Activated CD8-positive, alpha-beta memory T cell treated with anti-CD3 and anti-CD28 coated beads for 1 hour (primary cell): ENCODE measurements at places on chromosomes 7 and 10.

DNA sequence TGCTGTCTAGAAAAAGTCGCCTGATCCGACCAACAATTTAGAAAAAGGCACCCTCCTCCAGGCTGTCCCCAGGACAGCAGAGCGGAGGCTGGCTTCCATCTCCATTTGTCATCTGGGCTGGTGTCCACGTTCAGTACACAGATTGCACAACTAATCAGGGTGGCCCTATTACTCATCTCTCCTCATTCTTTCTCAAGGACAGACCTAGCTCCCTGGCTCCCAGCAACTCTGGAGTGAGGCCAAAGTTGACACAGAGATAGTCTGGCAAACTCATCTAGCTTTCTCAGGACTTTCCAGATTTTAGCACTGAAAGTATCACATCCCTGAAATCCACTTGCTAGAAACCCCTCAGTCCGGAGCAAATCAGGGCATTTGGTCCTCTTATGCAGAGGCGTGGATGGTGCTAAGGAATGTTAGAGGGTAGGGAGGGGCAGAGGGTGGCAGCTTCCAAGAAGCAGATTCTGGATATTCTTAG, 75.1 kb downstream of the DNAH11 start:
- DNase-seq, result no peak

DNA sequence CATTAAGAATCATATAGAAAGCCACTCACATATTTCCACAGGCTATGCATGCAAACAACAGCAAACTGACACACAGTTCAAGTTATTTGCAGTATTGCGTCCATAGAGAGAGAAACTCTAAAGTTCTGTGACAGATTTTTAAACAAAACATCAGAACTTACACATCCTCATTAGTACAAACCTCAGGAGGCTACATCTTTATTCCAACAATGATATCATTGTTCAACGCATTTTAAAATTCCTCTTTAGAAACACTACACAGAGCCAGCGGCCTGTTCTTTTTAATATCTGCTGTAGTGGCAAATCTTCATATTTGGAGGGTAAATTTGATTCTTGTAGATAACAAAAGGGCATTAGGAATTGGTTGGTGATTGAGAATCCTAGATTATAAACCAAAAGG, 55.9 kb upstream of the NFE2L3 start:
- DNase-seq, result no peak

DNA sequence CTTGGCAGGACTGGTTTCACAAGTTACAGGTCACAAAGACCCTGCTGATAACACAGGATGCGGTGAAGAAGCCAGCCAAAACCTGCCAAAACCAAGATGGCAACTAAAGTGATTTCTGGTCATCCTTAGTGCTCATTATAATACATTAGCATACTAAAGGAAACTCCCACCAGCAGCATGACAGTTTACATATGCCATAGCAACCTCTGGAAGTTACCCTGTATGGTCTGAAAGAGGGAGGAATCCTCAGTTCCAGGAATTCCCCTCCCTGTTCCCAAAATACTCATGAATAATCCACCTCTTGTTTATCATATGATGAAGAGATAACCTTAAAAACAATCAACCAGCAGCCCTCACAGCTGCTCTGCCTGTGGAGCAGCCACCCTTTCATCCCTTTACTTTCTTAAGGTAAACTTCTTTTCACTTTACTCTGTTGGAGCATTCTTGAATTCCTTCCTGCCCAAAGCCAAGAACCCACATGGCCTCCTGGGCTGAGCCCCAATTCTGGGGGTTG, 21.9 kb downstream of the DPY19L1 start:
- DNase-seq, result no peak

GRCh38 chr10:69360485-69361302, 56.0 kb downstream of the TACR2 start:
- no peak for DNase-seq

DNA sequence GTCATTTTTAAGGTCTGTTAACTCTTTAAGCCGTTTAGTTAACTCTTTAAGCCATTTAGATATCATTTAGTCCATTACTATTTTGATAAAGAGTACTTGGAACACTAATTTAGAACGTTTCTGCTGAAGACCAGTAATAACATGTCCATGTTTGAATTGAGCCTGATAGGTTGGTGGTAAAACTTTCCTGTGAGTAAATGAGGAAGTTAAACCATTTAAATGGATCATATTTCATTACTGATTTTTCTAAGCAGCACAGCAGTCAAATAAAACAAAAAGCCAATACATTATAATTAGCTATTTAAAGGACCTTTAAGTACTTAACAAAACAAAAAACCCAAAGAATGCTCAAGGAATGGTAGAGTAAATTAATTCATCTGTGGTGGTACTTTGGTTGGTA, 29.4 kb downstream of the PHTF2 start:
- DNase-seq, result no peak
